ENCODE measurements at places on chromosomes 4 and X.
A peak's percentile ranks its signal among the peaks of the same experiment; 100 is the strongest.

- no peak for DNase-seq
These were observed 81.4 kb downstream of the ANTXR2 start for GRCh38 chr4:79991601-79992000.

DNA sequence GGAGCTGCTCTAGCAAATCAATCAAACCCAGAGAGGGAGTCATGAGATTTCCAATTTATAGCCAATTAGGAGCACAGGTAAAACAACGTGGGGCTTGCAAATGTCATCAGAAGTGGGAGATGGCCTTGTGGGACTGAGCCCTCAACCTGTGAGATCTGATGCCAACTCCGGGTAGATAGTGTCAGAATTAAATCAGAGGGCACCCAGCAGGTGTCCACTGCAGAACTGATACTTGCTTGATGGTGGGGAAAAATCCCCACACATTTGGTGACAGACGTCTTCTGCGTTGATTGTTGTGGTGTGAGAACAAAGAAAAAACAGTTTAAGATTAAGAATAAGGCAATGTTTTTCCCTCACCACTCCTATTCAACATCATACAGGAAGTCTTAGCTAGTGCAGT, 1402.8 kb downstream of the RAPGEF2 start:
- no peak for DNase-seq

- no peak for DNase-seq
These were observed 51.9 kb upstream of the IRF2 start for GRCh38 chr4:184526228-184526627.

GRCh38 chr4:108543359-108543968, 76.9 kb upstream of the RPL34 start:
- no peak for DNase-seq

DNA sequence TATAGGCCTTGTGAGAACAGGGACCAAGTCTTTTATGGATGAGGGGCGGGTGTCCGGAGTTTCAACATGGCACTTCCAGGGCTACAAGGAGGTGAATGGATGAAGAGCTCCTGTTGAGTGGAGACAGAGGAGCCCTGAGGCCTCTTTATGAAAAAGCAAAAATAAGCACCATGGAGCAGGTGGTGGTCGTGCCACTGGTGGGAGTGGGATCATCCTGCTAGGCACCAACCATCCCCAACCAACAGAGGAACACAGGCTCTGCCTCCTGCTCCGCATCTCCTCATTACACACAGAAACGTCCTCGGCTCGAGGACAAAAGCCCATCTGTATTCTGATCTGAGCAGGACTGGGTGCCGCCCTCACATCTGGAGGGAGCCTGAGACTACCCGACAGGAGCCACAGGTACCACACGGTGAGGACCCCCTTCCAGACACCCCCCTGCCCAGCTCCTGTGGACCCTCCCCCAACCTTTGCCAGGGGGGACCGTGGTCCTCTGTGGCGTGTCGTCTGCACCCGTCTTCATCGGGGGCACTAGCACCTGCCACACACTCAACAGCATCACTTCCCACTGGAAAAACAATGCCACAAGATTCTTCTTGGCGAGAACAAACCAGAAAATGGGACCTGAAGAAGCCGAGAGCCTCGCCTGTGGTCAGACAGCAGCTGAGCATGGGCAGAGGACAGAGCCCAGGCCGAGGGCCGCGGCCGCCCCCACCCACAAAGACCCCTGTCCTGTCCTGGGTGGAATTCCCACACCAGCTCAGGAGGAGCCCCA, 3.9 kb upstream of the PDE6B start:
- no peak for DNase-seq

- peak; percentile 78 for DNase-seq
These were observed 216.8 kb downstream of the IL15 start for GRCh38 chr4:141853091-141853764.

DNA sequence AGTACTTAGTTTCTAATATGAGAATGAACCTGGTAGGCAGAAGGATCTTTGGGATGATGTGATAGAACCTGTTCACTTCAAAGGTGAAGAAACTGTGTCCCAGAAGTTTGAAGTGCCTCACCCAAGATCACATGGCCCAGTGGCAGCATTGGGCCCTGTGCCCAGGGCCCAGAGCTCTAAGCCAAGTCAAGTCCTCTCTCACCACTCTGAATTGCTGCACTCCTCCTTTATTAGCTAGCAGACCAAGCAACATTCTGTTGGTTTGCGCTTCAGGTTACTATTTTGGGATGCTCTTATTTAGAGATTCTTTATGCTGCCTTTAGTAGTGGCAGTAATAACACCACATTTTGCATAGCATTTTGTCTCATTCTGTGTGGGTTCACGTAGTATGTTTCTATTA, 82.7 kb downstream of the PARM1 start:
- DNase-seq, result no peak

DNA sequence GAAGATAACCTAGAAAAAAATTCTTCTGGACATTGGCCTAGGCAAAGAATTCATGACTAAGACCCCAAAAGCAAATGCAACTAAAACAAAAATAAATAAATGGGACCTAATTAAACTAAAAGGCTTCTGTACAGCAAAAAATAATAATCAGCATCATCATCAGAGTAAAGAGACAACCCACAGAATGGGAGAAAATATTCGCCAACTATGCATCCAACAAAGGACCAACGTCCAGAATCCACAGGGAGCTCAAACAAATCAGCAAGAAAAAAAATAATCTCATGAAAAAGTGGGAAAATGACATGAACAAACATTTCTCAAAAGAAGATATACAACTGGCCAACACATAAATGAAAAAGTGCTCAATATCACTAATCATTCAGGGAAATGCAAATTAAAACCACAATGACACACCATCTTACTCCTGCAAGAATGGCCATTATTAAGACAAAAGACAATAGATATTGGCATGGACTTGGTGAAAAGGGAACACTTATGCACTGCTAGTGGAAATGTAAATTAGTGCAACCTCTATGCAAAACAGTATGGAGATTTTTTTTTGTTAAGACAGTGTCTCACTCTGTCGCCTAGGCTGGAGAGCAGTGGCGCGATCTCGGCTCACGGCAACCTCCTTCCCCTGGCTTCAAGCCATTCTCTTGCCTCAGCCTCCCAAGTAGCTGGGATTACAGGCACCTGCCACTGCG, 29.9 kb downstream of the ELF2 start:
- no peak for DNase-seq

GRCh38 chrX:86133761-86134160, 14.5 kb upstream of the DACH2 start:
- DNase-seq, result no peak

GRCh38 chrX:101410461-101410860, 2.4 kb downstream of the HNRNPH2 start:
- DNase-seq, result no peak

GRCh38 chr4:164648849-164649212, 105.1 kb upstream of the SMIM31 start:
- no peak for DNase-seq

- no peak for DNase-seq
These were observed 509.6 kb downstream of the MID1IP1 start for GRCh38 chrX:39310891-39311290.

DNA sequence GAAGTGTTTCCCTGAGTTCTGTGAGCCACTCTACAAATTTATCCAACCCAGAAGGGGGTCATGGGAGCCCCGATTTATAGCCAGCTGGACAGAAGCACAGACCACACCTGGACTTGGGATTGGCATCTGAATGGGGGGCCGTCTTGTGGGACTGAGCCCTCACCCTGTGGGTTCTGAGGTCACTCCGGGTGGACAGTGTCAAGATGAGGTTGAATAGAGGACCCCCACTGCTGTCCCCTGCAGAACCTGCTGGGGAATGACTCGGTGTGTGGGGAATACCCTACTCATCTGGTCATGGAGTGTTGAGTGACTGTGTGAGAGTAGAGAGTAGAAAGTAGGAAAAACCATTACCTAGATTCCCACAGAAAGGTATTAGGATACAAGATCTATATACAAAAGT, 67.5 kb downstream of the ZFYVE28 start:
- DNase-seq, result no peak

- no peak for DNase-seq
These were observed 67.3 kb upstream of the VBP1 start for GRCh38 chrX:155148724-155149537.

GRCh38 chr4:37976991-37977470, 16.8 kb downstream of the PTTG2 start:
- peak; percentile 37 for DNase-seq

DNA sequence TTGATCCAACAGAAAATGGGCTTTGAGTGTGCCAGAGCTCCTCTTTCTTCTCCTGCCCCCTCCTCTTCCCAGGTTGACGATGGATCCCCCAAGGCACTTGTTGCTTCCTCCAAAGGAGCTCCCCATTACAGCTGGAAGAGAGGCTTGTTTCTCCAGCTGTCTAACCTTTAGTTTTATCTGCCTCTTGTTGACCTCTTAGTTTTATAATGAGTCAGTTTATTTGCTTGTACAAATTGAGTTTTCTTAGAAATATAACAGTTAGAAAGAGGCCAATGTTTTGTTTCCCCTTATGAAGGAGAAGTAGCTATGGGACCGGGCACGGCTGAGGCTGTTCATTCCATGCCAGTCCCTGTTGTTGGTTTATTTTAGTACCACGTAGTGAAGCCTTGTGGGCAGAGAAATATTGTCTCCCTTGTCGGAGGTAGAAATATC, 158.2 kb downstream of the SPRY1 start:
- no peak for DNase-seq

- DNase-seq, result no peak
These were observed 90.7 kb downstream of the GEMIN8 start for GRCh38 chrX:13938829-13939530.

DNA sequence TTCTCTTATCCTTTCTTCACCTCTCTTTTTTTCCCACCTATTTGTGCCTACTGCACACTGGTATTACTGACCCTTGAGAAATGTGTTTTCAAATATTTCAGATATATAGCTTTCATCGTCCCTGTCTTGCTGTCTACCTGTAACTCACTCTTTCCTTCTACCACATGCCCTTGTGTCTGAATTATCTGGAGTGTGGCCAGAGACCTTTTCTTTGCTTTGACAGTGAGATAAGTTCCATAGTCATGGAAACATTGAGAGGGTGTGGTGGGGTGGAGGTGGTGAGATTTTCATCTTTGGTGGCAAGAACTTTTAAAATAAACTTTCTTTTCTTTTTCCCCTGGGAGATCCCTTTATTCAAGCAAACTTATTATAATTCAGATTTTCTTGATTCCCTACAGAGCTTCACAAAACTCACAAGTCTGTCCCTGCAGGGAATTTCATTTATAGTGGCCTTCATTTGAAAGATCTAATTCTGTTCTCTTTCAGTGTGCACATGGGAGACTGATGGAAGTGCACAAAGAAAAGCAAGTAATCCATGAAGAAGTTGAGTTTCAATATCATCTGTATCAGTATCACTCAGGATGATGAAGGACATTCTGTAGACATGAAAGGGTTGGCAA, 95.7 kb downstream of the SH2D1A start:
- DNase-seq, result no peak

- DNase-seq, result no peak
These were observed 45.2 kb upstream of the CLCN4 start for GRCh38 chrX:10111364-10112148.

- no peak for DNase-seq
These were observed 169.8 kb downstream of the SCFD2 start for GRCh38 chr4:53195815-53196661.

DNA sequence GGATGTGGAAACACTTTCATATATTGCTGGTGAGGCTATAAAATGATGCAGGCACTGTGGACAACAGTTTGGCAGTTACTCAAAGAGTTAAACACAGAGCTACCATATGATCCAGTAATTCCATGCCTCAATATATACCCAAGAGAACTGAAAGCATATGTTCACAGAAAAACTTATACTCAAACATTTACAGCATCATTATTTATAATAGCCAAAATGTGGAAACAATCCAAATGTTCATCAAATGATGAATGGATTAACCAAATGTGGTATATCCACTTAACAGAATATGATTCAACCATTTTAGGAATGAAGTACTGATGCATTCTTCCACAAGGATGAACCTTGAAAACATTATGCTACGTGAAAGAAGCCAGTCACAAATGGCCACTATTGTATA, 603.8 kb downstream of the IQCM start:
- DNase-seq, result no peak

DNA sequence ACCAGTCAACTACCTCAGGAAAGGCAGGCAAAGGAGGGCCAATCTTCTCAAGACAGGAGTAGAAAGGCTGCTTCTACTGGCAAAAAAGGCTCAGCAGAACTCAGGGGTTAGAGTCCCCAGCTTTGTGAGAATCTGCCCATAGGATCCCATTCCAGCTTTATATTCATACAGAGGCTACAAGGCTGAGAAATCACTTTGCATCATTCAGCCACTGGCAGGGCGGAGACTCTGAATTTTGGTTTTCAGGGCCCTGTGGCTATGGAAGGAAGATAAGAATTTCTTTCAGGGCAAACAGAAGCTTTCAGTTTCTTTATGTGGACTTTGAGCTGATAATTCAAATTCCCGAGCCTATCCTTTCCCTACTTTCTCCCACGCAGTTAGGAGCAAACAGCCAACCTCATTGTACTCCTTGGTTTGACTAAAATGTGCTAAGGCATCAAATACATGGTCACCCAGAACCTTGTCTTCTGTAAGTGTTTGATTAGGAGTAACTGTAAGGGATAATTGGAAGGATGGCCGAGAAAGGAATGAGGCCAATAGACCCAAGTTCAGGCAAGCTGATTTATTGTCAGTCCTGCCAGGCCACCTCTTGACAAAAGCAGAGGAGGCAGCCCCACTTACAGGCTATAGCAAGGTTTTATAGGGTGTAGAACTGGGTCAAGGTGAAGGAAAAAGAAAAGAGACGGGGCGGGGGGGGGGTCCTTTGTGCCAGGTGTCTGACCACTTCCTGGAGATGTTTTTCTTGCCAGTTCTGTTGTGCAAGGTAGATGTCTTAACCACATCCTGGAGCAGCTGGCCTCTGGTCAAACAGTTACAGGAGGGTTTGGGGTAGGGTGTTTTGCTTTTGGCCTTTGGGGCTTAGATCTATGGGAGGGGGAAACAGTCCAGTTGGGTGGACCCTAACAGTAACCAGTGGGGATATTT, 165.3 kb upstream of the PPP1R2C start:
- no peak for DNase-seq

DNA sequence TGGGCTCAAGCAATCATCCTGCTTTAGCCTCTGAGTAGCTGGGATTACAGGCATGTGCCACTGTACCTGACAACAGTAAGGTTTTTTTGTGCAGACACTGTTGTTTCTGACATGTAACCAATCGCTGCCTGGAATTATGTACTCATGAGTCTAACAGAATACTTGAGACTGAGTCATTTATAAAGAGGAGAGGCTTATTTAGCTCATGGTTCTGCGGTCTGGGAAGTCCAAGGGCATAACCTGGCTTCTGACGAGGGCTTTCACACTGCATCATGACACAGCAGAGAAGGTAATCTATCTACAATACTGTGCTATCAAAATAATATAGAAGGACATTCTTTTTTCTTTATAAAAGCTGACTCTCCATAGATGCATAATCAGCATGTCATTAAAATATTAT, 115.5 kb upstream of the STOX2 start:
- DNase-seq, result no peak

DNA sequence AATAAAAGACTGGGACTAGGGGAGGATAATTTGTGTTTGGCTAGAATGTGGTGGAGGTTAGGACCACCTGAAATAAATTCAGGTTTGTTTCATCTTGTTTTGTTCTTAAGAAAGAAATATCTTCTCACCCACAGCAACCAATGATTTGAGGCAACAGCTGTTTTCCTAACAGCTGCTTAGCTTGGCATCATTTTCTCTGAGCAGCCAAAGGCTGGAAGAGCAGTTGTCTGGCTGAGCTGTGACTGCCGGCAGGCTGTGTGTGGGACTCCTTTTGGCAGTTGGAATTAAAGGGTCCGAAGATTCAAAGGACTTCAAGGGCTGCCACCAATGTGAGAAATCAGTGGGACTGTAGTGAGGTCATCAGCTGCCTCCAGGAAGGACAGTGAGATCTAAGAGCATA, 5.0 kb downstream of the TRIM75 start:
- DNase-seq, result no peak

All from COR-L47 (cell line).